ENCODE measurements at places on chromosomes 2 and 18.

DNA sequence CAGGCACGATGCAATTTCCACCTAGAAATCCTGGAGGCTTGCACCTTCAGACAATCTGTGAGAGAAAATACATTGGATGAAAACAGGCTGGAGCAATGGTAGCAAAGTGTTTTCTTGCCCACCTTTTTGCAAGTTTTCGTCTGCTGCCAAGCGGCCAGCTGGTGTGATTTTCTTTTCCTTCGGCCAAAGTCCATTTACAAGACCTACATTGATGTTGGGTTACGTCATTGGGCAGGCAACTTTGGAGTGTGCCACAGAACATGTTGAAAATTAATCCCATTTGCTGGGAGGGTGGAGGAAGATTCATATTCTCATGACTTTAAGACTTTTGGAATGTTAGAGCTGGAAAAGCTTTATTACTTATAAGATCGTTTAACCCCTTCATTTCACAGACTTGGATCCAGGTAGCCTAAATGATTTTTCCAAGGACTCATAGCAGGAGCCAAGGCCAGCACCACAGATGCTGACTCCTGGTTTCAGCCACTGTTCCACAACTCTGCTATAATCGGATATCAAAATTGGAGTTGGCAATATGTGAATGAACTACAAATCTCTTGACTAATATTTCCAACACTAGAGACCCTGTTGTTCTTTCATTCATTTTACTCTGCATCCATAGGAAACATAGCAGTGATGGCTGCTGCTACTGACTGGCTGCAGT is 352.1 kb downstream of the RND3 start:
- DNase-seq = no peak

GRCh38 chr2:234427081-234428061 is 69.5 kb downstream of the ARL4C start:
- no peak for DNase-seq

DNA sequence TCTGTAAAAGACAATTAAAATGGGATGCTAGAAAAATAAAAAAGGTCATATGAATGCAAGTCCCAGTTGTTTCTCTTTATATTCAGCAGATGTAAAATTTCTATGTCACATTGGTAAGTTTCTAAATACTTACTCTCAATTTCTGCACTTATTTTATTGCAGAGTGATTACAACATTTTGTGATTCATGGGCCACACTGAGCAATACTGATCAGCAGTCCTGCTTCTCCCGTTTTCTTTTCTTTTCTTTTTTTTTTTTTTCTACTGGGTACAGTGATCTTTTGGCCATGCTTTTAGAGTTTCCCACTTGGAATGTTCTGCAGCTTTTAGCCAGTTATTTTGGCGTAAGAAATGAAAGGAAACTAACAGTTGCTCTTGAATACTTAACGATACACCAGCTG is 38.8 kb downstream of the LIMS1 start:
- DNase-seq = no peak

DNA sequence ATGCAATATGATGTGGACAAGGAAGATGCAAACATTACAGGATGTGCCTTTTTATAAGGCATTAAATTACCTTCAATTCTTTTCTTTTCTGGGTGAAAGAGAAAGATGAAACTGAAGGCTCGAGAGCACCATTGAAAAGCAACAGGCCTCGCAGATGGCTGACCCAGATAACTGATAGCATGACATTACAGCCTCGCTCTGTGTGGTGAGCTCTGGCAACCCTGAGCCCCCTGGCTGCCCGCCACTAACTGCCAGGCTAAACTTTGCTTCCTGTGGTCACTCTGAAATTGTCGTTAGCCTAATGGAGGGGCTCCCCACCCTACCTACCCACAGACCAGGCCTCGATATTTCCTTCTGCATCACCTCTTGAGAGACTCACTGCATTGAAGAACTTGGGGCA is 516.8 kb upstream of the FANCL start:
- no peak for DNase-seq

GRCh38 chr18:6236258-6236657 is 178.5 kb downstream of the L3MBTL4 start:
- no peak for DNase-seq

GRCh38 chr2:48059975-48060374 is 153.7 kb upstream of the FBXO11 start:
- DNase-seq = no peak

- no peak for DNase-seq
Measured at GRCh38 chr2:53208815-53209214, 558.8 kb upstream of the CHAC2 start.

DNA sequence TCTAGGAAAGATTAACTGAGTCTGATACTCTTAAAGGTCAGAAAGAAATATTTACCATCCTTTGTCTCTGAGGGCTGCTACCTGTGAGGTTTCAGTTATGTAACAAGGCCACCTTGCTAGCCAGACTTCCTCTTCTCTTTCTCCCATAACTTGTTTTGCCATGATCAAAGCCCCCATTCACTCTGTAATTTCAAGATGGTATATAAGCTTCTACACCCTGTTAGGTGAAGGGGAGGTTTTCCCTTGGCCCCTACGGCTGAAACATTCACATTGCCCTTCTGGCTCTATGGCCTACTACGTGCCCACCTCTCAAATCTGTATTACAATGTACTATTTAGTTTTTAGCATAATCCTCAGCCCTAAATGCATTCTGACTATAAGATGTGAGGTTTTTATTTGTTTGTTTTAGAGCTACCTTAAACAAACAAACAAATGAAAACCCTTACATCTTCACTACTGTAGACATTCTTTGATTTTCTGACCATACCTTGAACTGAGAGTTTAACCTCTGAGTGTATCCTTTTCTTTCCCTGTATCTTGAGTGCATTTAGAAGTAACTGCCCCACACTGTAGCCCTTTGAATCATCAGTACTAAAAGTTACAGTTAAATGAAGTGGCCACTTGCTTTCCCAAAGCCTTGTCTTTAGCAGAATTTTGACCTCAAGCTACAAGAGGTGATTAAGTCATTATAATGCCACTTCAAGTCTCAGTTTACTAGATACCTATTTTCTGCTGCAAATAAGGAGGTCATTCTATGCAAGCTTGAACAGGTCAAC is 332.2 kb downstream of the SOCS6 start:
- no peak for DNase-seq

DNA sequence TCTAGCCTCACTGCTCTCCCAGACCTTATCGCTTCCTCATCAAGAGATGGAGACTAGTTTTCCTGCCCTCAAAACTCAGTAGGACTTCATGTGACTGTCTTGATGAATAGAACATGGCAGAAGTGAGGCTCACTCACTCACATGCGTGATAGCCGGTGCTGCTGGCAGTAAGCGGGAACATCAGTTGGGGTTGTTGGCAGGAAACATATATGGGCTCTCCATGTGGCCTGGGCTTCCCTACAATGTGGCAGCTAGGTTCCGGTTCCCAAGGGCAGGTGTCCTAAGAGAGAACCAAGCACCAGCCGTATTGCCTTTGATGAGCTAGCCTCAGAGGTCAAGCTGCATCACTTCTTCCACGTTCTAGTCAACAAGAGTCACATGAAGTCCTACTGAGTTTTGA is 15.2 kb upstream of the FAHD2A start:
- peak; percentile 13 for DNase-seq
